ENCODE measurements at places on chromosomes 7 and 10.

- no peak for DNase-seq
Observed at GRCh38 chr10:31875608-31876007, 53.0 kb downstream of the ARHGAP12 start.

GRCh38 chr7:72334066-72334465, 78.1 kb downstream of the CALN1 start:
- no peak for DNase-seq

DNA sequence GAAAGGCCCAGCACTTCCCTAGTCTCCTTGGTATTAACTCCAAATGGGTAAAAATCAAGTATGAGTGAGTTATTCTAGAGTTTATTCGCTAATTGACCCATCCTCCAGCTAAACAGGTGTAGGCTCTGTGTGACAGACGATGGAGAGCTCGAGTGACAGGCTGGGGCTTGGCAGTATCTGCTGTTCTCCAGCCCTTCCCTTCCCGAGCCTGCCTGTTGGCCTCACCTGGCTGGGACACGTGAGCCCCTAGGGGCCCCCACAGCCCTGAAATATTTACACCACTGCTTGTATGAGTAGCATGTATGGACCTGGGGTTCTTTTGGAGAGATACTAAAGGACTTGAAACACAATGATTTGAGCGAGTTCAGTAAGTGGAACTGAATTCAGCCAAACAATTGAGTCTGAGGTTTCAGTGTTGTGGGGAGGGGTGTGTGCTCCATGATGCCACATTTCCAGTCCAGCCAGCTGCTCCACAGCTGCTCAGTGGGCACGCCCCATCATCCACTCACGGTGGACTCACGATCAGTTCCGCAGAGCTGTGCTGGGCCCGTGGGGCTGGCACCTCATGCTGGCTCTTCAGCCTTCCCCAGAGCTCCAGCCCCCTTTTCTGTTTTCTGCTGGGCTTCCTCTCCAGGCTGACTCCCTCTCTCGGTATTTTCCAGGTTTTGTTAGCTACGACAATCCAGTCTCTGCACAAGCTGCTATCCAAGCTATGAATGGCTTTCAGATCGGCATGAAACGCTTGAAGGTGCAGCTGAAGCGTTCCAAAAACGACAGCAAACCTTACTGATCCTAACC, 283.0 kb downstream of the USP6NL start:
- no peak for DNase-seq

GRCh38 chr10:131099028-131099726, 212.3 kb downstream of the TCERG1L start:
- no peak for DNase-seq

GRCh38 chr10:14047431-14047830, 283.3 kb downstream of the FRMD4A start:
- DNase-seq, result no peak

GRCh38 chr10:90847436-90847835, 10.4 kb downstream of the HTR7 start:
- DNase-seq, result no peak

DNA sequence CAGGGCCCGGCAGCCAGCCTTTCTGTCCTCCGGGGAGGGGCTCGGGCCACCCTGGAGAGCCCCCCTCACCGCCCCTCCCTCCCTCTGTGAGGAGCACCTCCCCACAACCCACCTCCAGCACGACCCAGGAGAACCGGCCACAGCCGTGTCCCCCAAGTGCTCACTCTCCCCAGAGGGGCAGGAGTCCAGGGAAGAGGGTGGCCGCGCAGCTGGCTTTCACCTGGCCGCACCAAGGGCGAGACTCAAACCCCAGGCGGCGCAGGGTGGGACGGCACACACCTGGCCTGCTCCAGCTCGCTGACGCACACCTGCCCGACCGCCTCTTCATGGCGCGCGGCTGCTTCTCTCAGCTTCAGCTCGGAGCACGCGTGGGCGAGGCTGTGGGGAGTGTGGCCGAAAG, 73.4 kb downstream of the CFAP46 start:
- no peak for DNase-seq

- DNase-seq, result no peak
Observed at GRCh38 chr10:70593513-70593890, 9.0 kb downstream of the PRF1 start.

DNA sequence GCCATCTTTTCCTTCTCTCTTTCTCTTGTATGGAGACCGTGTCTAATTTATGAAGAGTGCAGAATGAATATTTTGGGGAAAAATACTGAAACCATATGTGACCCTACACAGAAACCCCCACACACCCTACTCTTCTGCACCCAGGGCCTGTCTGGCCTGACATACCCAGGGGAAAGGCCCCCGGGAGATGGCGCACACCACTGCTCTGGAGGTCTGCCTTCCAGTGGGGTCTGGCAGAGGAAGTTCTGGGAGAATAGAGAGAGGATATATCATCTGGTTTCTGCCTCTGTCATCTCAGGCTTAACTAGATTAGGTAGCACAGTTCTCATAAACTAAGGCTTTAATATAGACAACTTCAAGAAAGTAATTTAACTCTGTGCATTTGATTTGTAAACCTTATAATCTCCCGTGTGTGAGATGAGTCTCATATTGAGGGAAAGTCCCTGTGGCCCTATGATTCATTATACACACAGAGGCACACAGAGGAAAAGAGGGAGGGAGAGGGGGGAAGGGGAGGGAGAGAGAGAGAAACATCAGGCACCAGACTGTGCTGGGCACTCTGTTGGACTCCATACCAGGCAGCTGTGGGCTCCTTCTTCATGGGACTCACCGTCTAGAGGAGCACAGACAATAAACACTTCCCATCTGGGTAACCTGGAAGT, 123.3 kb downstream of the AOAH start:
- DNase-seq, result no peak

DNA sequence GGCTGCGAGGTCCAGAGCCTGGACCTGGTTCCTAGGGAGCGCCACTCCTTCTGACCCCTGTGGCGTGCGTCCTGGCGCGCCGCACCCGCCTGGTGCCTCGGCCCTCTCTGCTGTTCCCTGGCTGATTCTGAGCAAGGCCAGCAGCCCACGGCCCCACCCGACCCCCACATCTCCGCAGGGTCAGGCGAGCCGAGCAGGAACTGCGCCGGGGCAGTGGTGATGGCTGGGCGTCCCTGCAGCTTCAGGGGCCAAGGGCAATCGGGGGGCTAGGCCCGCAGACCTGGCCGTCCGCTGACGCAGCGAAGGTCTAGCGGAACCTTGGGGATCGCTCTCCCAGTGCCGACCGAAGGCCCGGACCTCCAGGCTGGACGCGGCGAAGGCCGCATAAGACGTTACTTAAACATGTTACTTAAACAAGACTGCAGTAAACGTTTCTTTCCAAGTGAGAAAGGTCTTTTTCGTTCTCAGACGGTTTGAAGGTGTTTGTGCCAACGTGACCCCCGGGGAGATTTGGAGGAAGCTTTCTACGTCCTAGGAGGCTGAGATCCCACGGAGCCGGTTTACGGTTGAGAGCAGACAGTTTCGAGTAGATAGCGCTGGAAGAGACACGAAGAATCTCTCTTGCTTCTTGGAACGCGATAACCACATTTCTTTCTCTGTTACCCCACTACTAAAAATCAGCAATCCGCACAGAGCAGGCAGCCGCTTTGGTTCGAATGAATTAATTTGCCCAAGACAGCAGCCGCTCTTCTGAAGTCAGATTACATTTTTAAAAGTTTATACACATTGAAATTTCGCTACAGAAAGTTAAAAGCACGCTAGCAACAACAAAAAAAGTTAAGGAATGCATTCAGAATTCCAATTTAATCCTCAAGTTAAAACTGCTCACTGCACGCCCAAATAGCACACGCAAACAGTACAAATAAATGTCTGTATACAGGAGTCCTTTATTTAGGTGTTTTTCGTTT, 4.9 kb upstream of the NKX2-3 start:
- DNase-seq, result no peak

Measured in activated CD4-positive, alpha-beta T cell treated with anti-CD3 and anti-CD28 coated beads for 1 hour (primary cell).